Activated effector memory CD4-positive, alpha-beta T cell treated with Interleukin-2 at 50 U/mL for 16 hours (primary cell): ENCODE measurements at places on chromosomes 12 and 14.
A peak's percentile ranks its signal among the peaks of the same experiment; 100 is the strongest.

DNA sequence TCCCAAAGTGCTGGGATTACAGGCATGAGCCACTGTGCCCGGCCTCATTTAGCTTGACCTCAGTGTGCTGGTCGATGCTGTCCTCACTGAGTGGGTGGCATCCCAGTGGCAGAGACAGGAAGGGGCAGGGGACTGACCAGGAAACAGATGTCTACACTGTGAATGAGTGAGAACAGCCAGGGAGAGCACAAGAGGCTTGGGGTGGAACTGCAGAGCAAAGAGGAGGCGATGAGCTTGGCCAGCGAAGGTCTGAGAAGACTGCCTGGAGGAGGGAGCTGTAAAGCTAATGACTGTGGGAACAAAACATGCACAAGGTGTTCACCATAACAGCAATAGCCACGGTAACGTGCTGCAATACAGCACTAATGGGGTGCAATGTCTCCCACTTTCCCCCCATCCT is 57.2 kb upstream of the BEGAIN start:
- no peak for DNase-seq

- no peak for DNase-seq
Measured at GRCh38 chr14:68598621-68599447, 194.0 kb downstream of the ZFP36L1 start.

- no peak for DNase-seq
Measured at GRCh38 chr14:58782011-58782410, 144.2 kb downstream of the DACT1 start.

GRCh38 chr12:1662761-1663439 is 28.0 kb upstream of the ADIPOR2 start:
- DNase-seq = peak; percentile 19

- DNase-seq = no peak
Measured at GRCh38 chr12:54222609-54223008, 33.8 kb upstream of the SMUG1 start.
